GM18507 (cell line): ENCODE measurements at places on chromosomes 6 and 20.

- DNase-seq, result no peak
Observed at GRCh38 chr6:90701146-90701781, 114.4 kb upstream of the MAP3K7 start.

DNA sequence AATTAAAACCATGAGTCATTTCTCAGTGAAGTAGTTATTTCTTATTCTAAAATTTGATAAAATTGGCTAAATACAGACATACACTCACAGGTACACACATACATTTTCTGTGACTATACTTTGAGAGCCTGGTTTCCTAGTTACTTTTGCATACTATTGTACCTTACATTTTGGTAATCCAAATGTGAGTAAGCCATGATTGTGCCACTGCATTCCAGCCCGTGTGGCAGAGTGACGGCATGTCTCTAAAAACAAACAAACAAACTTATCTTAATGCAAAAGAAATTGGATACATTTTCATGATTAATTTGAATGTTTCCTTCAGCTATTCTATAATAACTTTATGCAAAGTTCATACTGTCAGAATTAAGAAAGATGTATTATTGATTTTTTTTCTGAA lies 628.8 kb downstream of the GRIK2 start:
- no peak for DNase-seq

- DNase-seq, result no peak
Observed at GRCh38 chr20:24469894-24470745, 691 bp downstream of the SYNDIG1 start.

GRCh38 chr6:35161266-35161665 lies 20.1 kb upstream of the TCP11 start:
- no peak for DNase-seq
